ENCODE measurements at places on chromosomes 6 and 20.

- DNase-seq: no peak
These were observed 26.0 kb downstream of the DSTN start for GRCh38 chr20:17595856-17596255.

DNA sequence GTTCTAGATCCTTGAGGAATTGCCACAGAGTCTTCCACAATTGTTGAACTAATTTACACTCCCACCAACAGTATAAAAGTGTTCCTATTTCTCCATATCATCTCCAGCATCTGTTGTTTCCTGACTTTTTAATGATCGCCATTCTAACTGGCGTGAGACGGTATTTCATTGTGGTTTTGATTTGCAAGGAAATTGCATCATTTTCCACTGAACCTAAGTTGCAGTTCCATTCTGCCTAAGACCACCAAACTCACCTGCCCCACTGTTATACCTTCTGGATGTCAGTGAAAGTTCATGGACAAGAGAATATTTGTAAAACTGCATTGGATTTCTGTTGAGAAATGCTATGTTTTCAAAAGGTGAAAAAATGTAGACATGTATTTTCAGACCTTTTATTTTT lies 132.9 kb upstream of the ESR1 start:
- no peak for DNase-seq

DNA sequence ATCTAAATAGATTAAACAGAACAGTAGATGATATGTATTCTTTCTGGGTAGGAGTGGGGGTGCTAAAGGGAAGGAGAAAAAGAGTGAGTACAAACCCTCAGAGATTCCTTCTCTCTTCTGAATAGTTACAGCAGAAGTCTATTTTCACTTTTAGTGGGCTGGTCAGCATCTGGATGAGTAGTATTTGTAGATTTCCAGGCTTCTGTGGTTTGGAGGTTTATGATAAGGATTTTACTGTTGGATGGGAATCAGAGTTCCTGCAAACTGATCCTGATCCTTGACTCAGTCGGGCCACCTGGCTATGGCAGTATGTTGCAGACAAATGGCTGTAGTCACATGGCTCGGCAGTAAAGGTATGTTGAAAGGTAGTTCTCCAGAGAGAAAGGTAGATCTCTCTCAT lies 84.3 kb upstream of the IFNGR1 start:
- no peak for DNase-seq

GRCh38 chr6:167279766-167280446 lies 11.2 kb upstream of the UNC93A start:
- DNase-seq: no peak

DNA sequence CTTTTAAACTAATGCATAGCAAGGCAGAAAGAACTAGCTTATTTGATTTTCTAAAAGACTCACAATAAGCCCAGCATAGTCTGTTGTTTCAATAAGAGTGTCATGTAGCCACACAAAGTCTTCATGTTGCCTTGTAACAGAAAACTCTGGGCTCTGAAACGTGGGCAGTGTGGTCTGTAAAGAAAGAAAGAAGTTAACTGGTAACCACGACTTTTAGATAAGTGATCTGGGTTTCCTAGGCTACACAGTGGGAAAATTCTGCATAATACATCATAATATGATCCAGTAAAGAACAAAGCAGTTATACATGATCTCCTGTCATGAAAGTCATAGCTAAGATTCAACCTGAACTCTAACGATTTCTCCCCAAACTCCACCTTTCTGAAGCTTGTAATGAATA lies 13.3 kb downstream of the SNX5 start:
- no peak for DNase-seq

All from T-helper 22 cell (primary cell).